ENCODE measurements at places on chromosomes 7 and 10. TPM values are rescaled to one million over a fixed set of nuclear protein-coding genes. Genes with fewer than 3 reads are reported as not detected.

GRCh38 chr7:149284850-149285585 is 23.0 kb downstream of the ZNF783 start:
- ATAC-seq = peak; percentile 98

- no peak for ATAC-seq
Measured at GRCh38 chr10:6049031-6049400, 13.2 kb downstream of the IL2RA start.

DNA sequence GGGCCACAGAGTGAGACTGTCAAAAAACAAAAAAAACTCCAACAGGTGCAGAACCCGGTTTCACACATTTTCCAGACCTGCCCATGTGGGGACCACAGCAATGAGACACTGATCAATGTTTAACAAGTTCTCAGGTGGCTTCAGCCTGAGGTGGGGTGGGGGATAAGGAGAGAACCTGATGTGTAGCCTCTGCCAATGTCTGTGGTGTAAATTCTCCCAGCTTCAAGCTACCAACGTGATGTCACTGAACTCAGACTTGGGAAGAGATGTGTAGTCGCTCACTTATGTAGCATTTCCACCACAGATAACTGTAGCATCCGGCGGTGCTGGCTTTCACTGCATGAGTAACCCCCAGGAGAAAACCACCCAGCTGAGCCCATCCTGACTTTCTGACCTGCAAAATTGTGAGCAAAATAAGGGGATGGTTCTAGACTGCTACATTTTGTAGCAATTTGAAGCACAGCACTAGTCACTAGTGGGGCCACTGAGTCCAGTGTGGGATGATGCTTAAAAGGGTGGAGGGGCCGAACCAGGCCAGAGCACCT is 13.8 kb upstream of the TNRC18 start:
- ATAC-seq = no peak

DNA sequence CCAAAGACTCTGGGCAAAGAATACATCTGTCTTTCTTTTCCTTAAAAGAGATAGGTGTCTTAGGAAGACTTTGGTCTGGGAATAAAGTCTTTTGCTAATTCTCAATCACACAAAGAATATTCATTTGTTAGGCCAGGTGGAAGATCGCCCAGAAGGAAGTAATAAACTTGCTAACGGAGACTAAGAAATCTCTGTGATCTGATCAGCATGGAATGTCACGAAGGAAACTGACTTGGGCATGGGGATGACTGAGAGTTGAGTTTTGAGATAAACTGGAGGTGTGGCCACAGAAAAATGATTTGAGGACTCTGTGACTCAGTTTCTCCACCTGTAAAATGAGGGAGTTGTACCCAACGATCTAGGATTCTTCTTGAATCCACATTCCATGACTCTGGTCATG is 161.1 kb upstream of the SVIL start:
- ATAC-seq = no peak

DNA sequence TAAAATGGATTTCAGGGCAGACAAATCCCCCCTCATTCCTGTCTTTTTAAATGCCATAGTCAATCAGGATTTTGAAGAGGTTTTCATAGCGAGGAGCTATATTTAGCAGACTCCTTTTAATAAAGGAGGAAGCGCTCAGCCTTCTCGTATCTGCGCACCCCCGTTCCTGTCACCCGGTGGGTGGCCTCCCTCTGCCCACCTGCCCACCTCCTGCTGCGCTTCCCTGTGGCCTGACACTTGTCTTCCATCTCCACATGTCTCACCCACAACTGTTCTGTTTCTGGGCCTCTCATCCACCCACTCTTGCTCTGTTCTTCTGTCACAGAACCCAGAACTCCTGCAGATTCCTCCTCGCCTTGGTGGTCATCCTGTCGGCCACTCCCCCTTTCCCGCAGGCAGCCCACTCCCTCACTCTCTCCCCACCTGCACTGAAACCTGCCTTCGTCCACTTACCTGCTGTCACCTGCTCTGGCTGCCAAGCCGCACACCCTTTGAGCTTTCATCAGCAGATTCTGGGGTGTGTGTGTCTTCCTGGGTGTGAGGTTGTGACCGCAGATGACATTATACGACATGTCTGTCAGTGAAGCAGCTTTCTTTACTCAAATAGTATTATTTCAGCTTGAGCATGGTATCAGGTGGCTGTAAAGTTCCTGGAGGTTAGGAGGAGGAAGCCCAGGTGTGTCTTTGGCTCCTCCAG is 163.5 kb upstream of the AGK start:
- ATAC-seq = no peak

GRCh38 chr10:65611592-65611991 is 1314.2 kb upstream of the LRRTM3 start:
- ATAC-seq = no peak

DNA sequence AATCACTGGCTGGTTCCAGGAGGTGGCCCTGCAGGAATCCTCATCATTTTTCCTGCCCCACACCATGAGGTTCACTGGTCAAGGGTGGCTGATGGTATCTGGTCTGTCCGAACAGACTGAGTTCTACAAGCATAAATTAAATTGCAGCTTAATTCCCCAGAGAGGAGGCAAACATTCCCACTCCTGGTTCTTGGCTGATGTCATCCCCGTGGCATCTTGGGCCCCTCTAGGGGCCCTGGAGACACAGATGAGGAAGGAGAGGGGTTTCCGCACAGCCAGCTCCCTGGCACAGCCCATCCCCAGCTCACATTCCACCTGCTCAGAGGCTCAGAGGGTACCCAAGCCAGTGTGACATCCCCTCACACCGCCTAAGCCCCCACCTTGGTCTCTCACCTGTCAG is 5.3 kb upstream of the KLRG2 start:
- no peak for ATAC-seq

GSTO2 gene
- total RNA-seq = 1.4 TPM

ACHE gene
- not detected for total RNA-seq

ANKRD61 gene
- total RNA-seq = 0.26 TPM
